ENCODE measurements at places on chromosomes 6 and 20. TPM values are rescaled to one million over a fixed set of nuclear protein-coding genes. Genes with fewer than 3 reads are reported as not detected.

The GSTA1 gene
- not detected for total RNA-seq

The RAET1L gene
- not detected for total RNA-seq

The LIN28B gene
- total RNA-seq, result not detected

The CRYBG1 gene
- total RNA-seq, result 38.2 TPM

The CPNE5 gene
- total RNA-seq, result 5.8 TPM

The IMPG1 gene
- total RNA-seq, result not detected

The RNF182 gene
- 0.65 TPM for total RNA-seq

The GPR63 gene
- 0.13 TPM for total RNA-seq

The SLPI gene
- not detected for total RNA-seq

The SMOC2 gene
- not detected for total RNA-seq

The ARHGAP40 gene
- not detected for total RNA-seq

The C20orf144 gene
- not detected for total RNA-seq

The ZC2HC1B gene
- total RNA-seq, result not detected
